ENCODE measurements at places on chromosomes 12 and 14.

DNA sequence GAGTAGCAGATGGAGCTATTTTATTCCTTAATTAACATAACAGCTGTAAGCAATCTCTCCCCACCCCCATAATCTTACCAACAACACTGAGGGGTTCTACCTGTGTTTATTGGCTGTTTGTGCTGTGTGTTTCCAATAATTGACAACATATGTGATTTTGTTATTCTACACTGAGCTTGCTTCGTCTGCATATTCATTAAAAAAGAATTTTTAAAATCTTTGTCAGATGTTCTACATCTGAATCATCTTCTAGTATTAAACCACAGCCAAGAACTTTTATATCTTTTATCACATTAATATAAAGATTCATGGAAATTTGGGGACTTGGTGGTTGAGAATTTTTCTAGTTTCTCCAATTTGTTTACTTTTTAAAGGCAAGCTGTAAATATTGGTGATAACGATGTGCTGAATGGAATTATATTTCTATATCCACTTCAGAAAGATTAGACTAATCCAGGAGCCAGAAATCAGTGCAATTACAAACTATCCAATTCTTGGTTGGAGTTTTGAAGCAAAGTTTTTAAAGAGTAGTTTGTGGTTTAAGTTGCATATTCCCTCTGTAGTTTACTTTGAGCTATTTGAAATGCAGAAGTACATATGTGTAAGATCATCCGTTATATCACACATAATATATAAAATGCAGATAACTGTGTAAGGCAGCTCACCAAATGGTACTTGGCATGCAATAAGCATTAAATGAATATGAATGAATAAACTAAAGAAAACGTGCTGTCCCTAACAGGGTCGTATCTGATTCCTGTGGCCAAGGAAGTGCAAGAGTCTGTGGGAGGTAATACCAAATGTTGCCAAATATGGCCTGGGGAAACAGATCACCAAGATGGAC lies 206.9 kb downstream of the PELI2 start:
- no peak for DNase-seq

DNA sequence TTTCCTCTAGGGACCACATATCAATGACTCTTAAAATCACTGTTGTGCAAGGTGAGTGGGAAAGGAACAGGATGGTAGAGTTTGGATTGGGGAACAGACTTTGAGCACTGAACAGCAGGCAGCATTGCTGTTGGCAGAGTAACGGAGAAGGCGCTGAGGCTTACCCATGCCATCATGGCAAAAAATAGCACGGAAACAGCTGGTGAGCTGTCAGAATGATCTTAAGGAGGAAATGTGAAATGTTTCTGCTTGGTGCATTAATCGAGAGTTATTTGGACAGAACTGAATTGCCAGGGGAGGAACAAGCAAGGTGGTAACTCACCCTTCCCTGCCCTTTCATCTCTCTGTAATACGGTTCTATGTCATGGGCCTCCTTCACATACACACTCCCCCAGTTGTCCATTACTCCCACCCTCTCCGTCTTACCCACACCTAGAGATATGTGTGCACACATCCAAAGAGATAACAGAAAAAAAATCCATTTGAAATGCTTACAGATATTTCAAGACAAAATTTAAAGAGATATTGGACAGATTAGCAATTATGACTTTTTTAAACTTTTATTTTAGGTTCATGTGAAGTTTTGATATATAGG lies 572.5 kb downstream of the DIO2 start:
- DNase-seq = no peak

GRCh38 chr14:76267322-76268046 lies 108.5 kb upstream of the ESRRB start:
- no peak for DNase-seq

- DNase-seq = no peak
These were observed 41.7 kb upstream of the ANO4 start for GRCh38 chr12:100752841-100753240.

GRCh38 chr12:89551747-89552146 lies 25.9 kb upstream of the POC1B start:
- no peak for DNase-seq

All from brain pericyte (primary cell).